ENCODE measurements at places on chromosomes 2 and 18.

GRCh38 chr2:241125626-241126025, 23.5 kb upstream of the MTERF4 start:
- no peak for DNase-seq

GRCh38 chr18:53771664-53772063, 452.8 kb downstream of the MBD2 start:
- no peak for DNase-seq

DNA sequence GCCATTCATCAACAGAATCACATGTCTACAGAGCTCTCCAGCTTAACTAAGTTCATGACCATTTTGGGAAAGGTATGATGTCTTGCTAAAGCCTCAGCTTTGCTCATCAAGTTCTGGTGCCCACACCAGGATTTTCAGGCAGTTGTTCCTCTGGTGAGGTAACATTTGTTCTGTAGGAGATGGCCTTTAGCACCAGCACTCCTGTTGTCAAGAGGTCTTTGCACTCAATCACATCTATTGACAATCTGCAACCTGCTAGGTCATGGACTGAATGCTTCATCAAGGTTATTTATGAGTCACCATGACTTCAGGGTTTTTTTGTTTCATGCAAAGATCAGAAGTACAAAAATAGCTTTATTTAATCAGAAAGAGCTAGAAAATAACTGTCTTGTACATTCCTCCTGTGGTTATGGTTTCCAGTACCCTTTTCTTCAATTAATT, 36.6 kb upstream of the VIT start:
- no peak for DNase-seq

DNA sequence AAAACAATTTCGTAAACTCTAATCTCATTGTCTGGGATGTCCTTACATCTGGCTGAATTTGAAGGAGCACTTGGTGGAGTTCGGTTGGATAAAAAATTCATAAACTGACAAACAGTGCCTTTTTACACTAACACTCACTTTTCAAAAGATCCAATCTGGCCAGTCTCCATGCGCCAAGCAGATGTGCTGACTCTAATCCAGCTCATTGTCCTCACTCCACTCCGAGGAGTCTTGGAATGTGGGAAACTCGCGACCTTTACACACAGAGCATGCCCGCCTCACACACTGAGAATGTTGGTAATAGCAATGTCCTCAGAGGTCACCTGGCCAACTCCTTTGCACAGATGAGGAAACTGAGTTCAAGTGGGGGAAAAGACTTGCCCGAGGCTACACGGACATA, 66.8 kb downstream of the XDH start:
- DNase-seq: no peak

- DNase-seq: peak; percentile 2
Measured at GRCh38 chr2:209960676-209961630, 41.5 kb upstream of the RPE start.

GRCh38 chr18:60053747-60054304, 154.0 kb downstream of the PMAIP1 start:
- DNase-seq: no peak

DNA sequence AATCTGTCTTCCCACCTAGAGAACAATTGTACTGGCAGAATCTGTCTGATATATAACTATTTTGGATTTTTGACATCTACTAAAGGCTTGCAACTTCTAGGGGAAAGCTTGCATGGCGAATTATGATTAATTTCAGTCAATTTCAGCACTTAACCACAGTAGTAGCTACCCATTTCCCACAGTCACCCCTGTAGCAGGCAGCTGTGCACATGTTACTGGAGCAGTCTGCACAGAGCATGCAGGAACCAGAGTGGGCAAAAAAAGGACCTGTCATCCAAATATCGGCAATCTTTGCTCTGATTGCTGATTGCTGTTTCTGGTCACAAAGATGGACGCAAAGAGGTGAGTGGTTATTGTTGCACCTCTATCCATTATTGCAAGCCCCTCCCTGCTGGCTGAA, 473.3 kb downstream of the SPAG16 start:
- no peak for DNase-seq

DNA sequence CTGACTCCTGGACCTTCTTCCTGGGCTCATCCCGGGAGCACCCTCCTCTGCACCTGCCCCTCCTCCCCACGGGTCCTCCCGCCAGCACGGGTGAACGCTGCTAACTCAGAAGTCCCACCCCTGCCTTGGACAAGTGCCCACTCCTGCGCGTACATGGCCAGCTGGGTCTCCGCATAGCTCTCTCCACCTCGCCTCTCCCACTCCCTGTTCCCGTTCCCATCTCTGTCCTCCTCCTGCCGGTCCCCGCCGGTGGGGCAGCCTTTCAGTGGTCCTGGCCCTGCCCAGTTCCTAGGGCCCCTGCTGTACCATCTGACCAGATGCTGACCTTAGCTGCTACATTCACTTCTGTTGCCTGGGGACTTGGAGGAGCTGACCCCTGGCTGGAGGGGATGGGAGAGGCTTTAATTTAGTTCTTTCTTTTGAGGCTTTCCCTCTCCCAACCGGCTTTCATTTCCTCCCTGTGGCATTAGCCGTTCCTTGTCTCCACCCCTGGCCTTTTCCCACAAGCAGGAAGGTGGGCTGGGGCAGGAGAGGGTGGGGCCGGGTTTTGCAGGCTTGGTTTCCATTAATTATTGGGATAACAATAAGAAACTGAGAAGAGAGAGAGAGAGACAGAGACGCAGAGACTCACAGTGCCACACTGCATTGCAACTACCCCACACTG, 136.1 kb downstream of the SH3BP4 start:
- DNase-seq: no peak

- no peak for DNase-seq
Measured at GRCh38 chr2:155574941-155575340, 757.6 kb downstream of the NR4A2 start.

- no peak for DNase-seq
Measured at GRCh38 chr2:133705287-133705686, 137.0 kb upstream of the NCKAP5 start.

DNA sequence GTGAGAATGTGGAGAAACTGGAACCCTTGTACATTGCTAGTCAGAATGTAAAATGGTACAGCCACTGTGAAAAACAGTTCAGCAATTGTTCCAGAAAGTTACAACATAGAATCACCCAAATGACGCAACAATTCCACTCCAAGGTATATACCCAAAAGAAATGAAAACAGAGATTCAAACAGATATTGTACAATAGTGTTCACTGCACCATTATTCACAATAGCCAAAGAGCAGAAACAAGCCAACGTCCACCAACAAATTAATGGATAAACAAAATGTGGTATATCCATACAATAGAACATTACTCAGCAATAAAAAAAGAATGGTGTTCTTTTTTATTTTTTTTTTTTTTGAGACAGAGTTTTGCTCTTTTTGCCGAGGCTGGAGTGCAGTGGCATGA, 10.9 kb downstream of the CLASP1 start:
- DNase-seq: no peak

- DNase-seq: no peak
Measured at GRCh38 chr2:122660786-122661634, 905.6 kb downstream of the TSN start.

DNA sequence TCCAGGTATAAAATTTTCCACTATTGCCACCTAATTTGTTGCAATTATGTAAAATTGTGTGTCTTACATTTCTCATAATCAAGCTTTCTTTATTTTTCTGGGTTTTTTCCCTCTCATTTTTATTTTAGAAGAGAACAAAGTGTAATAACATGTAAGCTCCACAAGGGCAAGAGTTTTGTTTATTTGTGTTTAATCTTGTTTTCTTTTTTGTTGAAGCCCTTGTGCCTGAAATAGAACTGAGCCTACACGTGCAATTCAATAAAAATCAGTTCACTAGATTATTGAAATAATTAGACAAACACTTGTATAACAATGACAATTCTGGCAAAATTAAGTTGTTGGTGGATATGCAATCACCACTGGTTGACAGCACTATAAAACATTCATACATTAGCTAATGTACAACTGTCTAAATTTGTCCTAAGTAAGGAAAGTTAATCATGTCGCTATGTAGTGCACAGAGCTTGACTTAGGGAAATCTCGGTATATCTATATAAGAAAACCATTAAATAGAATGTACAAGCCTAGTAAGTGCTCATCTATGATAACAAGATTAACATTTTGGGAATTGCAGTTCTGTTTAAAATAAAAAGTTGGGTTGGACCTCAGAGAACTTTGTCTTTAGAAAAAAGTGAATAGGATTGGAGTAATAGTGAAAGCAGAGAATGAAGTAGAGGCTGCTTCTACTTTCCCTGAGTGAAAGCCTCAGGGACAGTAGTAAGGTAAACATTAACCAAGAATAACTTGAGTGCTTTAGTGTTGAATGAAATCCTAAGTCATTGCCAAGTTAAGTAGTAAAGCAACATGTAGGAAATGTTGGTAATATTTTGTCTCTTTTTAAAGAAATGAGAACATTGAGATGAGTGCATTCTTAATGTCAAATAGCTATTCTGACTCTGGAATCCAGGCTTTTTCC, 37.4 kb upstream of the NOL4 start:
- DNase-seq: no peak

DNA sequence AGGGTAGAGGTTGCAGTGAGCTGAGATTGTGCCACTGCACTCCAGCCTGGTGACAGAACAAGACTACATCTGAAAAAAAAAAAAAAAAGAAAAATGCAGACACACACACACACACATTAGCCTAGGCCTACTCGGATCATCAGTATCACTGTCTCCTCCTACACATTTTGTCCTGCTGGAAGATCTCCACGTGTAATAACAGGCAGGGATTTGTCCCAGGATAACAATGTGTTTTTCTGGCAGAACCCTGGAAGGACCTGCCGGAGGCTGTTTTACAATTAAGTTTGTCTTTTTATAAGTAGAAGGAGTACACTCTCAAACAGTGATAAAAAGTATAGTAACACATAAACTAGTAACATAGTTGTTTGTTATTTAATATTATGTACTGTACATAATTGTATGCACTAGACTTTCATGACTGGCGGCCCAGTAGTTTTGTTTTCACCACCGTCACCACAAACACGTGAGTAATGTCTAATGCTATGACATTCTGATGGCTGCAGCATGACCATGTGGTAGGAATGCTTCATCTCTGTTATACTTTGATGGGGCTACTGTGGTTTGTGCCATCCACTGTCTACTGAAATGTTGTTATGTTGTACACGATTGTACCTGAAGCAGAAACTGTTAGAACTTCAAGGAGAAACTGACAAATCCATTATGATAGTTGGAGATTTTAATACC, 130.6 kb downstream of the ATP9B start:
- no peak for DNase-seq

DNA sequence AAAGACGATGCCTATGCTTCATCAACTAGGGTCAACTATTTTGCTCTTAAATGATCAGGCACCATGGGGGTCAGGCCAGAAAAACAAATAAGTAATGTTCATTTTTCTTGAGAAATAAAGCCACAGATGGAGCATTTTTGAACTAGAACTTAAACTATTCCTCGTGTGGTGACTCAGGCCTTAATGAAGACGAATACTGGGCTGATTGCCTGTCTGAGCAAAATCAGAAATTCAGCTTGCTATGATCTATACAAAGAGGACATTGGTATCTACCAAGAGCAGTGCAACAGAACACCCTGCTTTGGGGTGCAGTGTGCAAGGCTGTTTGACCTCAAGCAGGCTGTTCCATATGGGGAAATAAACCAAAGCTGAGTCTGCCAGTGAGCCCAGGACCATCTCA, 176.0 kb downstream of the NRP2 start:
- no peak for DNase-seq

DNA sequence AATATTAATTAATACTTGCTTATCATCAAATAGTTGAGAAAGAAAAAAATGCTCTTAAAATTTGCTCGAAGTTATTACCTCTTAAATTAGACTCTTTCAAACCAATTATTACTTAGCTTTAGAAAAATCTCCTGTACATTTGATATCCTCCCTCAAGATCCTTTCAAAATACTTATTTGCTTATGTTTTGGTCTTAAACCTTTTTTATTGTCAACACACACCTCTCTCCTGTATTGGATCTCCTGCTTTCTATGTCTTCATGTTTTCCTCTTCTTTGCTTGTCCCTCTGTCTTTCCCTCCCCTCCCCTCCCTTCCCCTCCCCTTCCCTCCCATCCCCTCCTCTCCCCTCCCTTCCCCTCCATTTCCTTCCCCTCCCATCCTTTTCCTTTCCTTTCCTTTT, 14.0 kb downstream of the OSBPL6 start:
- DNase-seq: no peak

DNA sequence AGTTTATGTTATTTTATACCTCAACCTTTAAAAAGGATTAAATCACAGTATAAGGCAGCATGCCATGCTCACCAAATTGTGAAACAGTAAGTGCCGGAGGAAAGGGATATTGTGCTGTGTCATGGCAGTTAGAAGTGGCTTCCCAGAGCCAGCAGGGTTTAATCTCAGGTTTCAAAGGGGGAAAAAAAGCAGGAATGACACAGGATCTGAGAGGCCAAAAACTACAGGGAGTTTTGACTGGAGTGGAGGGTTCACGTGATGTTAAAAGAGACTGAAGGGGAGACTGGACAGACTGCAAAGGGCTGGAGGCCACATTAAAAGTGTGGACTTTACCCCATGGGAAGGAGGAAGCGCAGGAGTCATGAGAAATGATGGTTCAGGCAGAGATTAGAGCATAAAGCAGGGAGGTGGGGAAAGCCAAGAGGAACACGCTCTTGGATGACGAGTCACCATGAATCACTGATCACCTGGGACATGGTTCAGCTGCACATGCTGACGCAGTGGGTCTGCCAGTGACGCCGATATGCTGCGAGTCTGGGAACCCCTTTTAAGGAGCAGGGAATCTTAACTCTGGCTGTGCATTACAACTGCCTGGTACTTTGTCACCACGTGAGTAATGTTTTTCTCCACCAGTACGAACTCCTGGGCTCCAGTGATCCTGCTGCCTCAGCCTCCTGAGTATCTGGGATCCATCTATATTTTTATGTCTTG, 6.1 kb downstream of the CHMP1B start:
- no peak for DNase-seq

DNA sequence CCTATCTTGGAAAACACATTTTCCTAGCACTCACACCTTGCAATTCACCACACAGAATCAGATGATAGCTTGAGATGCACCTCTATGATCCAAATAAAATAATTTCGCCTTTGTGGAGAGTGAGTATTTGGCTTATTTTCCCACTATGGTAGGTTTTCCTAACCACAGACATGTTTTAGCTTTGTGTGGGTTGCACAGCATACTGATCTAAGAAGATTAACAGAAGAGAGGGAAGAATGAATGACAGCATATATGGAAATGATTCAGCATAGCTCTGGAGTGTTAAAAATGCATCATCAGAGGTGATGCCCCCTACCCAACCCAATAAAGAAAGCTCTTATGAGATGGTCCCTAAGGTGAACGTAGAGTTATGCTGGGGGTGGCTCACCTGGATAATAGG, 72.5 kb downstream of the GCA start:
- no peak for DNase-seq

DNA sequence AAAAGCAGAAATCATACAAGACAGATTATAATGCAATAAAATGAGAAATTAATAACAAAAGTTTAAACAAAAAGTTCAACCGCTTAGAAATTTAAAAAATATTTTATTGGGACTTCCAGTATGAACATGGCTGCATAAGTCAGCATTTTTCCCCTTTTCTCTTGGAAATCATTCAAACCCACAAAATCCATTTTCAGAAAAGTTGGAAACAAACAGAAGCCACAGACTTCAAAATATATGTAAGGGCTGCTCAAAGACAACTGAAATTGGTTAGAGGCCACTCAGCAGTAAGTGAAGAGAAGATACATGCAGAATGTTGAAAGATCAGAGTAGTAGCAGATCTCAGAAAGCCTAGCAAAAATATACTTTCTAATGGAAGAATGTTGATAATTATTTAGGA, 194.0 kb downstream of the DYSF start:
- no peak for DNase-seq

- DNase-seq: no peak
Measured at GRCh38 chr2:120976501-120977307, 241.0 kb downstream of the GLI2 start.

All from activated CD8-positive, alpha-beta memory T cell treated with anti-CD3 and anti-CD28 coated beads for 1 hour (primary cell).